ENCODE measurements at places on chromosomes 1 and 21. TPM values are rescaled to one million over a fixed set of nuclear protein-coding genes. Genes with fewer than 3 reads are reported as not detected.

The OR2T12 gene
- polyA plus RNA-seq: not detected

The CNR2 gene
- polyA plus RNA-seq: 0.17 TPM

DNA sequence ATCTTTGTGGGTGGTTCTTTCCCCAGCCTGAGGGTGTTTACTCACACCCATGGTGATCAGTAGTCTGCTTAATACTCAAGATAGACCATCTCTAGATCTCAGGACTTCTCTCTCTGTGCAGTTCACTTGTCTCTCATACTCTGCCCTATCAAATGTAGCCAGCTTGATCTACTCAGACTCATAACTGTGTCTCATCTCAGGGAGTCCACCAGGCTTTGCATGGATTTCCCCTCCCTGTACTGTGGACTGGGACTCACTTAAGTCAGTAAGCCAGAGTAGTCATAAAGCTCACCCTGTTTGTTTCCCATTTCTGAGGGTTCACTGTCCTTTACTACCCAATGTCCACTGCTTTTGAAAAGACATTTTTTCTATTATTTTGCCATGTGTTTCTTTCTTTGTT lies 41.8 kb downstream of the LYPLAL1 start:
- no peak for DNase-seq

The TPTE gene
- polyA plus RNA-seq: not detected

GRCh38 chr1:208093754-208094719 lies 150.1 kb downstream of the PLXNA2 start:
- peak; percentile 21 for DNase-seq

- no peak for DNase-seq
Observed at GRCh38 chr1:178664278-178664677, 60.8 kb upstream of the RALGPS2 start.

The PRR9 gene
- not detected for polyA plus RNA-seq

- no peak for DNase-seq
Observed at GRCh38 chr1:147169840-147170674, 2.2 kb downstream of the PRKAB2 start.

DNA sequence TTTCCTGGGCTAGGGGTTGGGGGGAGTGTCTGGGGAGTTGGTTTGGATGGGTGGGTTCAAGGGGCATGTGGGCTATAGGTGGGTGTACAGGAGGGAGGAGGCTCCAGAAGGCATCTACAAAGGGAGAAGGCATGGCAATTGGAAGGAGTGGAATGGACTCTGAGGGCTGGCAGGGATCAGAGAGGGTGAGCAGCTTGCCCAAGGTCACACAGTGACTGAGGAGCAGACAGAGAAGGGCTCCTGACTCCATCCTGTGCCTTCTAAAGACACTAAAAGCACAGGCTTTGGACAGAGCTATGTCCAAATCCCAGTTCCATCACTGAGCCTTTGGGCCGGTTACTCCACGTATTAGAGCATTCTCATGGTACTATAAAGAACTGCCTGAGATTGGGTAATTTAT lies 151.8 kb downstream of the PTPRU start:
- no peak for DNase-seq

The COL9A2 gene
- polyA plus RNA-seq: 0.55 TPM

DNA sequence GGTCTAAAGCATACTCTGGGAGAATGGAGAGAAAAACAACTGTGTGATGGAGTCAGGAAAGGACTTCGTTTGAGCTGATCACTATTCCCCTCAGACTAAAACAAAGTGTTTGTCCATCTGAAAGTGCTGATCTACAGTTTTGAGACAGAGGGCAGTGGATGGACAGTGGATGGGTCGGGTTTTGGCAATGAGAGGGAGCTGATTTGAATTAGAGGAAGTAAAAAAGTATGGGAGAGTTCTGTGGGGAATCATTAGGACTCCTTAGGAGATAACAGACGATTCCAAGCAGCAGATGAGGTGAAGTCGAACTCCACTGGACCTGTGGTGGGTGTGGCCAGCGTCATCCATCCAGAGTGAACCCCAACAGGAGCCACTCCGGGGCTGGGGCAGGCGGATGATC lies 62.3 kb downstream of the PTGS2 start:
- no peak for DNase-seq

DNA sequence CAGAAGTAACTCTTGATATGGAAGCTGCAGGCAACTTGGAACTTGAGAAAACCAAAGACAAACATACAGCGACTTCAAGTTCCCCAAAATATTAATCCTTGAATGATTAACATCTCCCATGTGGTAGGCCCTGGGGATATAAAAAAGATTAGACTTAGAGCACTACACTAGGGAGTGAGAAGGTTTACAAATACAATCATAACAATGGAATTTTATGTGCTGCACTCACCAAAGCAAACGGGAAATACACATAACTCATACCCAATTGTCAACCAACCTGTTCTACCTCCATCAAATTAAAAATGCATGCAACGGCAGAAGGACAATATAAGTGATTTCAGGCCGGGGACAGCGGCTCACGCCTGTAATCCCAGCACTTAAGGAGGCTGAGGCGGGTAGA lies 3.7 kb downstream of the SMYD3 start:
- no peak for DNase-seq

- DNase-seq: no peak
Observed at GRCh38 chr1:221706876-221707582, 34.9 kb downstream of the DUSP10 start.

The REG4 gene
- 9.8 TPM for polyA plus RNA-seq

The RAP1GAP gene
- polyA plus RNA-seq: not detected

The OR2T33 gene
- not detected for polyA plus RNA-seq

GRCh38 chr1:117367046-117368025 lies at the start of gene MAN1A2:
TSS of gene MAN1A2 (plus strand) at chr1:117367449. CDS start at chr1:117368184, 735 bp downstream.
- peak; percentile 59 for DNase-seq

GRCh38 chr1:233230011-233230410 lies 65.5 kb downstream of the PCNX2 start:
- DNase-seq: no peak

- DNase-seq: no peak
Observed at GRCh38 chr1:17001760-17002523, 9.8 kb downstream of the ATP13A2 start.

The IFFO2 gene
- polyA plus RNA-seq: 1.1 TPM

The EIF4G3 gene
- 7.8 TPM for polyA plus RNA-seq

The LMOD1 gene
- polyA plus RNA-seq: not detected

The HLX gene
- polyA plus RNA-seq: not detected

GRCh38 chr1:160722726-160723125 lies 11.1 kb upstream of the CD48 start:
- no peak for DNase-seq

- no peak for DNase-seq
Observed at GRCh38 chr1:10108134-10108663, 75.4 kb downstream of the UBE4B start.

GRCh38 chr1:109181085-109181806 lies 32.5 kb upstream of the SARS1 start:
- no peak for DNase-seq

- no peak for DNase-seq
Observed at GRCh38 chr1:44802306-44803061, 2.3 kb downstream of the PLK3 start.

GRCh38 chr1:231122143-231122542 lies 39.7 kb upstream of the TRIM67 start:
- DNase-seq: no peak

The FCRLA gene
- 0.59 TPM for polyA plus RNA-seq

GRCh38 chr1:208187499-208188041 lies 56.6 kb downstream of the PLXNA2 start:
- DNase-seq: no peak

- no peak for DNase-seq
Observed at GRCh38 chr1:244186372-244186771, 135.3 kb downstream of the ZBTB18 start.

- no peak for DNase-seq
Observed at GRCh38 chr1:3827813-3828307, 29.2 kb downstream of the CEP104 start.

DNA sequence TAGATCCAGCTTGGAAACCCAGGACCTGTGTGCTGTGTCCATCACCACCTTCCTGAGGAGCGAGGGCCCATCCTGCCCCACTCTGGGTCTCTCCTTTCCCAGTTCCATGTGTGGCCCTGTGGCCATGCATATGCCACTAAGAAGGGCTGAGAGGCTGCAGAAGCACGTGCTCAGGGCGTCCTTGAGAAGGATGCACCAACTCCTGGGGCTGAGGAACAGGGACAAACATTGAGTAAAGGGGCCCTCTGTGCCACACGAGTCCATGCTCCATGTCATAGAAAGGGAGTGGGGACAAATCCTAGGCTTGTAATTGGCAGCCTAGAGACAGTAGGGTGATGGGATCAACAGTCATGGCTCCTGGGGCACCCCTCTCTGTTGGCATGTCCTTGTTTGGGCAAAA lies 8.4 kb downstream of the ETV3L start:
- no peak for DNase-seq

The OR2L3 gene
- polyA plus RNA-seq: not detected

DNA sequence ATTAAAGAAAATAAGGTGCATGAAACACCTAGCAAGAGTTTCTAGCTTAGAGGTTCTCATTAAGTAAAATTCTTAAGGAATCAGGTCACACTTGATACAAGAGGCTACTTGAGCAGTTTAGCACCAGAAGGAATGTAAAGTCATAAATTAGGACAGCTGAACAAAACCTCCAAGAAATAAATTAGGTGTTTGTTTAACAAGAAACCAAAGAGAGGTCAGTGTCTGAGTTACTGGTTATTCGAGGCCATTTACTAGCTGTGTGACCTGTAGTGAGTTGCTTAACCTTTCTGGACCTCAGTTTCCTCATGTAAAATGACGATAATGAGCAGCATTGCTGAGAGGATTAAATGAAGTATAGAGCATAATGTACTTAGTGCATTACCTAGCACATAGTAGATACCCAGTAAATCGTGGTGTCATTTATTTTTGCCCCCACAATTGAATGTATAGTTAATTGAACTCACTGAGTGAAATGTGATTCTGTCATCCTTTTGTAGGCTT lies 908 bp upstream of the ELK4 start:
- DNase-seq: no peak

- DNase-seq: no peak
Observed at GRCh38 chr1:86259390-86259789, 102.8 kb upstream of the COL24A1 start.

The KCNA2 gene
- polyA plus RNA-seq: not detected

The SCAF4 gene
- 44.5 TPM for polyA plus RNA-seq

DNA sequence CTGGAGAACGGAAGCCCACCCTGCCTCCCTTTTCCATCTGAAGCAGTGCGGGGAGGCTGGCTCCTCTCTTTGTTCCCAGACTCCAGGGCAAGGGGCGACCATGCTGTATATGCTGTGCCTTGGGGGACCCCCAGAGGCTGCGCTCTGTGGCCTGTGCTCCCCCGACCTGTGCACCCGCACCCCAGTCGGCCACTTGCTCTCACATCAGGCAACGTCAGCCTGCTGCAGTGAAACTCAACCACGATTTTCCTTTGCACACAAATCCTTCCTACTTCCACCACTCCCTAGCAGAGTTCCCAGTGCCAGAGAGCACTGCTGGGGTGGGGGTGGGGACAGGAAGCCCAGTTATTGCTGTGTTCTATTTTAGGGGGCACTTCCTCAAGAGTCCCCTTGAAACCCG lies 52.5 kb downstream of the SIM2 start:
- DNase-seq: no peak

DNA sequence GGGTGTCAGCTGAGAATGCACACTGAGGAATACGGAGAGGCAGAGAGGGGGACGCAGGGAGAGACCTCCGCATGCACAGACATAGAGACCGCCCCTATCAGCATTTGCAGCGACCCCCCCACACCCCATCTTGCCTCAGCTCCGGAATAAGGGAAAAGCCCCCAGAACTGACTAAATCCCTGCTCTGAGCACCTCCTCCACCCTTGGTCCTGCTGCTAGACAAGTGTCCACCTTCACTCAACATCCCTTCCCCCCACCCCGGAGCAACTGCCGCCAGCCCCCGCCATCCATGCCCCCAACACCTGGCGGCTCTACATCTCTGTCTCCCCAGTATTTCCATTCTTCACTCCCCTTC lies 769 bp downstream of the SV2A start:
- no peak for DNase-seq

The ZNF695 gene
- polyA plus RNA-seq: not detected

The GIPC2 gene
- polyA plus RNA-seq: 0.32 TPM

- peak; percentile 9 for DNase-seq
Observed at GRCh38 chr1:231806623-231807495, 180.3 kb downstream of the DISC1 start.

The RNU1-2 gene
- polyA plus RNA-seq: not detected

- DNase-seq: no peak
Observed at GRCh38 chr1:4935807-4936206, 281.4 kb downstream of the AJAP1 start.

The FCN3 gene
- not detected for polyA plus RNA-seq

DNA sequence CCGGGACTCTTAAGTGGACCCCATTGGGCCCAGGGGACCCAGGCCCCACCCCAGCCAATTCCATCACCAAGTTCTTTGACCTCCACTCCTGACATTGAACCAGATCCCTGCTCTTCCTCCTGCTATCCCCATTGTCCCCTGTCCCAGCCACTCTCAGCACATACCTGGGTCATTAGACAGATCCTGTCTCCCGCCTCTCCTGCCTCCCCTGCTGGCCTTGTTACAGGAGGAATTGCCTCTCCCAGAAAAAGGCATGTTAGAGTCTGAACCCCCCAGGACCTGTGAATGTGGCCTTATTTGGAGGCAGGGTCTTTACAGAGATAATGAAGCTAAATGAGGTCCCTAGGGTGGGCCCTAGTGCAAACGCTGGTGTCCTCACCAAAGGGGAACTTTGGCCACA lies 301.9 kb downstream of the NPHP4 start:
- no peak for DNase-seq

GRCh38 chr1:204128964-204129896 lies 22.6 kb downstream of the ETNK2 start:
- DNase-seq: peak; percentile 70

- DNase-seq: no peak
Observed at GRCh38 chr1:10728595-10729410, 67.6 kb downstream of the CASZ1 start.

- DNase-seq: no peak
Observed at GRCh38 chr1:56297904-56298303, 281.5 kb downstream of the PLPP3 start.

DNA sequence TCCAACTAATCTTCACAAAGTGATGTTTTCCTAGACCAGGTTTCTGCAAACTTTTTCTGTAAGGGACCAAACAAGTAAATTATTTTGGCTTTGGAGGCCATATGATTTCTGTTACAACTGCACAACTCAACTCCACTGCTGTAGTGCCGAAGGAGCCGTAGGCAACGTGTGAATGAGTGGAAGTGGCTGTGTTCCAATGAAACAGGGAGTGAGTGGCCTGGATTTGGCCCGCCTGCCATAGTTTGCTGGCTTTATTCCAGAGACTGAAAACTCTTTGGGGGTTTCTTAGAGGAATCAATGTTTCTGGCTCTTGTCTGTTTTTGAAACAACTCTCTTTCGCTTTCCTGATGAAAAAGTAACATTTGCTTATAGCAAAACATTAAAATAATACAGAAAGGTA lies 12.6 kb upstream of the ACTL8 start:
- DNase-seq: no peak

GRCh38 chr1:145977486-145978470 lies 13.3 kb downstream of the POLR3GL start:
- DNase-seq: no peak

GRCh38 chr1:13965770-13966398 lies 265.9 kb downstream of the PRDM2 start:
- DNase-seq: no peak

DNA sequence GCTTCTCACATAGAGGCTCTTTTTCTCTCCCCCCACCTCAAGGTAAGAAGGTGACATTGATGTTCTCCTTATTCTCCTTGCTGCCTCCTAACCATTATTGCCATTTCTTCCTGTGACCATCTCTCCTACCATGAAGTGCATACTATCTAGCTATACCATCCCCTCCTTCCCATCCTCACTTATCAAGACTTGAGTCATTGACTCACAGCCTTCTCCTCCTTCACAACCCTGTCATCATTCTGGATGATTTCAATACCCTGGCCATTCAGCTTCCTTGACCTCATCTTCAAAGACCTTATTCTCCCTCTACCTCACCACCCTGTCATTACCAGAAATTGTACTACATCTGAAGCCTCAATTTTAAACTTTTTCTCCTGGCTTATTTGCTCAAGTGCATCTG lies 10.9 kb upstream of the HIPK1 start:
- no peak for DNase-seq

Data from naive thymus-derived CD4-positive, alpha-beta T cell (primary cell).